ENCODE measurements at places on chromosomes 3 and 15.

GRCh38 chr3:77412584-77412983 lies 372.7 kb downstream of the ROBO2 start:
- no peak for DNase-seq

DNA sequence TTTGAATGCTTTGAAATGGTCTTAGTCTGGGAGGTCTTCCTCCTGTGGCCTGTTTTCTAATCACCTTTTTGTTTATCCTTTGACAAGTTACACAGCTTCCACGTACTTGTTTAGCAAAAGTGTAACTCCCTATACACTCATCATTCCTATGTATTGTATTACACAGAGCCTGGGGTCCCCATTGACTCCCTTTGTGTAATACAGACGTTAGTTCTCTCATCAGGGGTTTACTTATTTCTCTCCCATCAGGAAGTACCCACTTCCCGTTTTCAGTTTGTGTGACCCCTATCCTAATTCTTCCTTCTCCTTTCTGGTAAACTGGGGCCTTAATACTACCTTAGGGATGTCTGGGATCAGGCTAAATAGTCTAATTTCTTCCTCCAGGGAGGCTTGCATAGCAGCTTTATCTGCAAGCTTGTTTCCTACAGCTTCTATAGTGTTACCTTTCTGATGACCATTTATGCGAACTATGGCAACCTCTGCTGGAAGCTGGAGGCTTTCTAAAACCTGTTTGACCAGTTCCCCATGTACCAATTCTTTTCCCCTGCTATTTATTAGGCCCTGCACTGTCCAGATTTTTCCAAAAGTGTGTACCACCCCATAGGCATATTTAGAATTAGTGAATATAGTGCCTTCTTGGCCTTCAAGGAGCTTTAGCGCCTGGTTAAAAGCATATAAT lies 22.4 kb downstream of the ARL8B start:
- no peak for DNase-seq

DNA sequence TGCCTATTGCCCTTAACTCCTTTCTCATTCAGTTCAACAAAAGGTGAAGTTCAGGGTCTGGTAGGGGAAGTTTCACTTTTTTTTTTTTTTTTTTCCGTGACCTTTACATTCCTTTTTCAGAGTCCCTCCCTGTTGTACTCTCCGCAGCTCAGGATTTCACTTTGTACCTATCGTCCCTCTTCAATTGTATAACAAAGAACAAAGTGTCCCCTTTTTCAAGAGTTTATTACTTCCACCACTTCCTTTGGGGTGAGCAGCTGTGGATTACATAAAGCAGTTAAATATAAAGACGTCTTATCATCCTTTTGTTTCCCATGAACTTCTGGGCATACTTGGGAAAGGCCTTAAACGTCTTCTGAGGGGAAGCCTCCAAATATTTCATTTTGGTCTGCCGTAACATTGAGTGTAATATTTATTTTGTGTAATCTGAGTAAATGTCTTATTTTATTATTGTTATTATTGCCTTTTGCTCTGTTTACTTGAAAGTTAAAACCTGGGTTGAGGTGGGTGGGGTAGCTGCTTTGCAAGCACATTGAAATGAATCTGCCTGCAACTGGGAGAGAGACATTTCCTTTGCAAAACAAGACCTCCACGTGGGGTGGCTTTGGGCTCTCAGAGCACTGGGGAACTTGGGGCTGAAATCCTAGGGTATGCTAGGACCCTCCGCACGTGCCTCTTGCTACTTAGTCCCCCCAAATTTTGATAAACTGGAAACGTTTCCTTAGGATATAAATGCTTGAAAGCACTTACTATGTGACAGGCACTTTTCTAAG lies 169.4 kb downstream of the MCTP2 start:
- DNase-seq, result no peak

DNA sequence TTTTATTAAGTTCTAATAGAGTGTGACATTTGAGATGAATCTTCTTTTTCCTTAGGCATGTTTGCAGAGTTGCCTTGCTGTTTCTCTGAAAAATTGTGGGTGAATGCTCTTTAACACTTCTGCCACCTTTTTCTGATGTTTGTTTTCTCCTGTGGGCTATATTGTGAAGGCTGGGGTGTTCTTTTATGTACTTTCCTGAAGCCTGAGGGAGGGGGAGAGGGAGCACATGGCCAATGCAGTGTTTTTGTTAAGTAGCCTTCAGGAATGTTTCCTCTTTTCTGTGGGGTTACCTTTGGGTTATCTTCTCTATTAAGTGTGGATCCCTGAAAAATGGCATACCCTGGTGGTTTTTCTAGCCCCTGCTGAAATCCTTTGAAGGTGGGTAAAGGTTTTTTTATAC lies 50.2 kb downstream of the CMC1 start:
- DNase-seq, result no peak

- DNase-seq, result peak; percentile 98
Measured at GRCh38 chr3:196179380-196180308, 31.6 kb downstream of the ZDHHC19 start.

DNA sequence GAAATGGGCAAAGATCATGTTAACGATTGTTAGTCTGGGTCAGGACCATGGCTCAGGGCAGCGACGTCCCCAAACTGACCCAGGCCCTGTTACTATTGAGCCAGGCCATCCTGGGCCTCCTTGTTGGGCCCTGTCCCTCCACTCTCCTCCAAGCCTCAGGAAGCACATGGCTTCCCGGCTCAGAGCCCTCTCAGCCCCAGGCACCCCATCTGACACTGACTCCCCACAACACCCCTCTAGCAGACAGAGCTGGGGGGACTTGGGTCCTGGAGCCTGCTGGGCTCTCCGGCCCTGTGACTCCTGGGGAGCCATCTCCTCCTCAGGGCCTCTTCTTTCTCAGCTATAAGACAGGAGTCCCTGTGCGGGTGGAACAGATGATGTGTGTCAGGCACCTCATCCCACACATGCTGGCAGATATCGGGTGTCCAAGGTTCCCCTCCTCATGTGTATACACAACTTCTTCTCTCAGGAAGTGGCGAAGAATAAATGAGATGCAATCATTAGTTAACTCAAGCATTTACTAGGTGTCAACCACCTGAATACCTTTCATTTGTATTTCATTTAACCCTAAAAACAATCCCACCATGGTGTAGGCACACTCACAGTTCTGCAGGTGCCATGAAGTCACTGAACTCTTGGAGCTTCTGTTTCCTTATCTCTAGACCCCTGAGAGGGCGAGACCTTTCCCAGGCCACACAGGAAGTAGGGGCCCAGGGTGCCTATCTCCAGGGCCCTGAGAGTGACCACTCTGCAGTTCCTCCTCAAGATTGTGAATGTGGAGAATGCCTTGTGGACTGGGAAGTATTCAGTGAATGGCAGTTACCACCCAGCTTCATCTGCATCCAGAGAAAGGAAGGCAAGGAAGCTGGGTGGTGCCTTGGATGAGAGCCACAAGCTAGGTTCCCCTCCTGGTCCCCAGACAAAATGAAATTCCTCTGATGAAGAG lies 282.5 kb upstream of the TLE3 start:
- DNase-seq, result no peak

DNA sequence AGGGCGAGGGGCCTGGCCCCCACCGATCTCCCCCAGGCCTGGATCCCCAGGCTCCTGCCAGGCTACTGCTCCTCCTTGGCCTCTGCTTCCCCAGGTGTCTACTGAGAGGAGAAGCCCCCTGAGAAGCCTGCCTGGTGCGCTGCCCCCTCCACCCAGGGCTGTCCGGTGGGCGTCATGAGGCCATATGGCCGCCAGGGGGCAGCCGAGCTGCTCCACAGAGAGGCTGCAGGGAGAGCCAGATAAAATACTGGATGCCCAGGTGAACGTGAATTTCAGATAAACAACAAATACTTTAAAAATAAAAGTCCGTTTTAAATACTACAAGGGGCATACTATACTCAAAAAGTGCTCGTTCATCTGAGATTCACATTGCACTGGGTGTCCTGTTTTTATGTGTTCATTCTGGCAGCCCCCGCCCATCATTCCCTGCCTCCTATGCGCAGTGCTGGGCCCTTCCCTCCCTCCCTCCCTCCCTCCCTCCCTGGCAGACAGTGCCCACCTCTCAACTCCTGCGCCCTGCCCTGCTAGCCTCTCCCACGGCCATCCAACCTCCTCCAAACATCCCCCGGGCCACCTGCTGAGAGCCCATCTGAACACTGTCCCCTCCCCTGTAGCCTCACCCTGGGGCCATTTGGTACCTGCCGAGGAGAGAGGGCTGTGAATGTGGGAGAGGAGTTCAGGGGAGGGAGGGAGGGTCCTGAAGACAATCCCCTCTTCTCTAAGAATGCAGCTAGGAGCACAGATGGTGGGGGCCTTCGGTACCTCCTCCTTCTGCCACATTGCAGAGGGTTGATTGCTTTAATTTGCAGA lies 29.6 kb downstream of the PSTPIP1 start:
- peak; percentile 81 for DNase-seq

GRCh38 chr3:2158828-2159227 lies 60.2 kb downstream of the CNTN4 start:
- no peak for DNase-seq

DNA sequence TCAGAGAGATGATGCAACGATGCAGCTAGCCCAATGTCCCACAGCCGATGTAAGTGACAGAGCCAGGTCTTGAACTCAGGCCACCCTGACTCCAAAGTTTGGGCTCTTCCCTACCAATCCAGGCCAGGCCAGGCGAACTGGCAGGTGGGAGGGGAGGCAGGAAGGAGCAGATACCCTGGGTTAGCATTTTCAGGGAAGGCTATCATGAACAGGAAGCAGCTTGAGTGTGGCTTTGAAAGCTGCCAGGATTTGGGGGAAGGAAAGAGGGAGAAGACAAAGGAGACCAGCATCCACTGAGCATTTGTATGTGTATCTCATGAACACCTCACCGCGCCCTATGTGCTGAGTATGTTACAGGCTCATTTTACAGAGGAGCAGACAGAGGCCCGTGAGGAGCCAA lies 38.8 kb downstream of the LMCD1 start:
- DNase-seq, result no peak

DNA sequence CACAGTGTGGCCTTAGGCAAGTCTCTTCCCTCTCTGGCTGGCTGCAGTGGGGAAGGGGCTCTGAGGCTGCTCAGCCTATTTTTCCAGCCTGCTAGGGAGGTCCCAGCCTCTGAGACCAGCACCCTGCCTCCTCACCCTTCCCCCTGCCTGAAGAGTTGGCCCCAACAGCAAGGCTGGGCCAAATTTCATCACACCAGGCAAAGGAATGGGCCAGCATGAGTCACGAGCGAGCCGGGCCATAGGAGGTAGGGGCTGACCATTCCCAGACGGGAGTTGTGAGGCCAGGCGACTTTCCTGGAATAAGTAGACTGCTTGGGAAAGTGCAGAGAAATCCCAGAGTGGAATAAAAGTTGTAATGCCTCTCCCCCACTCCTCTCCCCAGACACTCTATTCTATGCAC lies 5.7 kb upstream of the FBLN2 start:
- no peak for DNase-seq

DNA sequence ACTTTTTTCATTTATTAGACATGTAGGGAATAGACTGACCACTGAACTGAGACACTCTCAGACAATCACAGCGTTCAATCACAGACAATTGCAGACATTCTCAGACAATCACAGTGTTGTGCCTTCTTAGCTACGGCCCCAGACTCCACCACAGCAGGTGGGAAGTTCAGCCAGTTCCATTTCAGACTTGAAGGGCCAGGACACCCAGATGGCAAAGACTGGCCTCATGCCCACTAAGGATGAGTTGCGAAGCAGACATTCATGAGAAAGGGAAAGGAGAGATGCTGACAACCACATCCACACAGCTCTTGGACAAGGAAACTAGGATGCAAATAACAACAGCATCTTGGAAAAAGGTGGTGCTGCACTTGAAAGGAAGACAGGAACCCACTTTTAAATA lies 21.9 kb upstream of the ALDH1L1 start:
- no peak for DNase-seq

DNA sequence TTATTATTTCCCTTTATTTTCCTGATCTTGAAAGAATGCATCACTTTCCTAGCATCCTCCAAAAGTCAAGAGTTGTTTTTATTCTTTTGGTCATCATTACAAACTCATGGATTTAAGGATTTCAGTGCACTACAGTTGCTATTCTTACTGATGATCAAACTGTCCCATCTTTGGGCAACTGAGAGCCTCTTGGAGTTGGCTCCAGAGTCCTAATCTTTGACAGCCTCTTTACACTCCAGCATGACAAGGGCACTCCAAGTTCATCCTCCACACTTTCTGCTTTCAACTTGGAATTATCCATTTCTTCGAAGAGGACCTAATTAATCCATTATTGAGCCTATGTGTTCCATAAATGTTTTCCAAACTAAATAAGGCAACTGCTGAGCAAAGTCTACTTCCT lies 5.7 kb downstream of the UACA start:
- no peak for DNase-seq

DNA sequence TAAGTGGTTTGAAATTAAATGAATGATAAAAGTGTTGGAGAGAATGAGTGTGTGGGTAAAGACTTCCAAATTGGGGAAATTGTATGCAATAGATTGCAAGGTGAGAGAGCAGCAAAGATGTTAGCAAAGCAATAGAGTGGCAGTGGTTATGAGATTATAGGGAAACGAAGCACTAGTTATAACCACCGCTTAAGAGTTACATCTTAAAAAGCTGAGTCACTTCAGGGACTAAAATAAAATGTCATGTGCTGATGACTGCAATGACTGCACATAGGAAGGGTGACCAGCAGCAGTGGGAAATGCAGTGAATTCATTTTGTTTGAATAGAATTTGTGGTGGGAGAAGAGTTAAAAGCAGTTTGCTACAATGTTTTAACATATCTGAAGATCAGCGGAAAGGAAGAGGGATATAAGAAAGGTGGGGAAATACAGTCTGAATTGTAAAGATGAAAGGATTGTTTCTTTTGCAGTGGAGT lies 127.3 kb downstream of the RAP2B start:
- DNase-seq, result no peak

GRCh38 chr3:71226565-71227269 lies 356.8 kb downstream of the FOXP1 start:
- DNase-seq, result peak; percentile 95

DNA sequence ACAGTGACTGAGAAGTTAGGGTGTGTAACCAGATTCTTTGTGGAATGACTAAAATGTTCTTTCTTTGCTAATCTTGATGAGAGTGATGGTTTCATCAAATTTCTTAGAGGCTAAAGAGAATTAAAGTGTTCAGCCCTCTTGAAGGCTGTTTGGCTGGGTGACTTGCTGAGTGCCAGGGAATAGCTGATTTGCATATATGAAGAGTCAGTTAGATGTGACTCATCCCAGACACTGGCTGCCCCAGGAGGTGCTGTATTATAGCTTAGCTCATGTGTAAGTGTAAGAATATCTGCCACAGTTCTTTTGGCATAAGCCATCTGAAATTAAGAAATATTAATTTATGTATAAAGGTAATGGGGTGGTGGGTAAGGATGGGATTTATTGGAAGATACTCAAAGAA lies 535.1 kb downstream of the NLGN1 start:
- DNase-seq, result no peak

DNA sequence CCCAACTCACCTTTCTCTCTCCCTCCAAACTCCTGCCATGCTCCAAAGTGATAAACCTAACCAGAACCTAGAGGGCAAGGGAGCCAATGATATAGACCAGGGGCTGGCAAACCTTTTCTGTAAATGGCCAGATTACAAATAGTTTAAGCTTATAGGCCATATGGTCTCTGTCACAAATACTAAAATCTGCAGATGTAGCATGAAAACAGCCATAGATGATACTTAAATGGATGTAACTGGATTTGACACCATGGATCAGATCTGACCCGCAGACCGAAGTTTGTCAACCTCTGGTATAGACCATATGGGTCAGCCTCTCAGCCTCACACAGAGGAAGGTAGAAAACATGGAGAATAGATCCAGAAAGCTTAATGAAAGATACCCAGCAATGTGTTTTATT lies 165.2 kb upstream of the STT3B start:
- no peak for DNase-seq
